ENCODE measurements at places on chromosomes 16 and 17.

GRCh38 chr17:64243340-64243739 lies 19.7 kb downstream of the TEX2 start:
- no peak for DNase-seq

GRCh38 chr17:36879027-36879426 lies 58.2 kb upstream of the LHX1 start:
- DNase-seq, result no peak

GRCh38 chr16:88071908-88072307 lies 120.7 kb downstream of the BANP start:
- no peak for DNase-seq

DNA sequence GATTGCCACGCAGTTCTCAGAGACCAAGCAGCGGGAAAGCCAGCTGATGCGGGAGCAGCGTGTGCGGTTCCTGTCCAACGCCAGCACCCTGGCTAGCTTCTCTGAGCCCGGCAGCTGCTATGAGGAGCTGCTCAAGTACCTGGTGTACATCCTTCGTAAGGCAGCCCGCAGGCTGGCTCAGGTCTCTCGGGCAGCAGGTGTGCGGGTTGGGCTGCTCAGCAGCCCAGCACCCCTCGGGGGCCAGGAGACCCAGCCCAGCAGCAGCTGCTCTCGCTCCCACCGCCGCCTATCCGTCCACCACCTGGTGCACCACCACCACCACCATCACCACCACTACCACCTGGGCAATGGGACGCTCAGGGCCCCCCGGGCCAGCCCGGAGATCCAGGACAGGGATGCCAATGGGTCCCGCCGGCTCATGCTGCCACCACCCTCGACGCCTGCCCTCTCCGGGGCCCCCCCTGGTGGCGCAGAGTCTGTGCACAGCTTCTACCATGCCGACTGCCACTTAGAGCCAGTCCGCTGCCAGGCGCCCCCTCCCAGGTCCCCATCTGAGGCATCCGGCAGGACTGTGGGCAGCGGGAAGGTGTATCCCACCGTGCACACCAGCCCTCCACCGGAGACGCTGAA lies 15.2 kb downstream of the CACNA1G start:
- no peak for DNase-seq

GRCh38 chr16:50771366-50771765 lies 29.5 kb downstream of the CYLD start:
- no peak for DNase-seq

DNA sequence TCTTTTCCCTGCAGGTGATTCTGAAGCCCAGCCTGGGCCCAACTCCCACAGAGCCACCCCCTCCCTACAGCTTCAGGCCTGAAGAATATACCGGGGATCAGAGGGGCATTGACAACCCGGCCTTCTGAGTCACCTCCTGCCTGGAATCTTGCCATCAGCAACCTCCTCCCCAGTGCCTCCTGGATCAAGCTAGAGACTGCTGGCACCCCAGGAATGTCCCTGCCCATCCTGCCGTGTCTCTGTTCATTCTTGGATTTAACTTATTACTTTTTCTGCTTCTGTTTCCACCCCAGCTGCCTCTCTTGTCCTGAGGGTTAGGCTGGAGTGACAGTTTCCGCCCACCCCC lies 4.9 kb downstream of the TMEM92 start:
- DNase-seq, result no peak

GRCh38 chr16:77238593-77238992 lies 39.4 kb downstream of the SYCE1L start:
- peak; percentile 67 for DNase-seq

DNA sequence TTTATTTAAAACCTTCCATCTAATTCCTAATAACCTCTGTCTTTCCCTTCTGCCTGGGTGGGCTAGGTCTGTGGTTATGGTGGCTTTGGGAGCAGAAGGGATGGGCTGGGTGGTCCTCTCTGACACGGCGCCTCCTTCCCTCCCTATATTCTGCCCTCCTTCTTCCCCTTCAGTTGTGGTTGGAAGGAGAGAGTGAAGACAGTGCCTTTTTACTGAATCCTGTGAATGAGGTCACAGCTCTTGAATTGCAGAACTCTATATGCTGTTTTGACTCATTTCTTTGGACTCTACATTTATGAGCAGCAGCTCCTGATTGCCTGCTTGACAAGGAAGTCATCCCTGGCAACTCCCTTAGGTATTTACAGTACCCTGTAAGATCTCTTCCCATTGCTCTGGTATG lies 256.0 kb upstream of the ELAC2 start:
- DNase-seq, result no peak

- no peak for DNase-seq
Measured at GRCh38 chr17:66834919-66835454, at the start of gene CACNG5. Gene CACNG5, plus strand, starts transcription at chr17:66835117. Its CDS starts 42,216 bp downstream, at chr17:66877333.

DNA sequence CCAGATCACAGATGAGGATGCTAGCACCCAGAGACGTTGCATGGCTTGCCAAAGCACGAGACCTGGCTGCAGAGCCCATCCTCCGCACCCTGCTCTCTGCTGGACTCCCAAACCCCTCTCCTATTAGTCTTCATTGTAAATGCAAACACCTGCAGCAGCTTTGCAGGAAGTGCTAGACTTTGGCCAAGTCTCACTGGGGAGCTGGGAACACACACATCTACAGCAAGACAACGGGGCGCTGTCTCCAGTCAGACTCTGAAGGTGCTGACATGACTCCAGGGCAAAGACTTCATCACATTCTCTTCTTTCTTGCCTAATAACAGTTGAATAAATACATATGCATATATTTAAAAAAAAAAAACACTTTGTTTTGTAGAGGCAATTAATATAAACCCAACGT lies 43.8 kb downstream of the CYTH1 start:
- DNase-seq, result no peak

GRCh38 chr17:31491376-31492131 lies 100.1 kb downstream of the RAB11FIP4 start:
- no peak for DNase-seq

GRCh38 chr16:28309811-28310311 lies 17.5 kb downstream of the SBK1 start:
- DNase-seq, result no peak

DNA sequence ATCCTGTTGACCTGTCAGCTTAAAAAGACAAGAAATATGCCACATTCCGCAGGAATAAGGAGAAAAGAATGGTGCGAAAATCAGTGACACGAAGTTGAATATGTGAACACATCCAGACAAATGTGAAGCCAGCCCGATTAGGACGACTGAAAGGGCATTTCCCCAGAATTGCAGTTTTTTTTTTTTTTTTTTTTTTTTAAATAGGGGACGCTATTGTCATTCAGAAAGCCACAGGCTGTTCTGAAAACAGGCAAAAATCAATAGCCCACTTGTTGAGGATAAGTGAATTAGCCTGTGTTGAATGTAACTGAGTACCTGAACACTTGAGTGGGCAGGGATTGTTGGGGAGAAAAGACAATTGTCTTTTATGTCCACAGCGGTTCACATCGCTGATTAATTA lies 507.1 kb downstream of the WWOX start:
- peak; percentile 36 for DNase-seq
